ENCODE measurements at places on chromosomes 3 and 15.
A peak's percentile ranks its signal among the peaks of the same experiment; 100 is the strongest.

DNA sequence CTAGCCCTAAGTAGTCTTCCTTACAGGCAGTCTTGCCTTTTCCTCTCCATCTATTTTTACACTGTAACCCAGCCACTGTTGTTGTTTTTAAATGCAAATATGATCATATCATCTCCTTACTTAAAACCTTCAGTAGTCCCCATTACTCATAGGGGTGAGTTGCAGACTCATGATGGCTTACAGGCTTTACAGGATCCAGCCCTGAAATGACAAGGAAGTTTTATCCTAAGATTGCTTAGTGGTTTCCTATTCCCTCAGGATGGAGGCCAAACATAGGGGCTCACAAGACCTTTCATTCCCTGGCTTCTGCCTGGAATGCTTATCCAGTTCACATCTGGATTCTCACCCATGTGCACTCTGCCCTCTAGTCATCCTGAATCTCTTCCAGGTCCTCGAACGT is 27.7 kb upstream of the PCOLCE2 start:
- DNase-seq, result no peak

DNA sequence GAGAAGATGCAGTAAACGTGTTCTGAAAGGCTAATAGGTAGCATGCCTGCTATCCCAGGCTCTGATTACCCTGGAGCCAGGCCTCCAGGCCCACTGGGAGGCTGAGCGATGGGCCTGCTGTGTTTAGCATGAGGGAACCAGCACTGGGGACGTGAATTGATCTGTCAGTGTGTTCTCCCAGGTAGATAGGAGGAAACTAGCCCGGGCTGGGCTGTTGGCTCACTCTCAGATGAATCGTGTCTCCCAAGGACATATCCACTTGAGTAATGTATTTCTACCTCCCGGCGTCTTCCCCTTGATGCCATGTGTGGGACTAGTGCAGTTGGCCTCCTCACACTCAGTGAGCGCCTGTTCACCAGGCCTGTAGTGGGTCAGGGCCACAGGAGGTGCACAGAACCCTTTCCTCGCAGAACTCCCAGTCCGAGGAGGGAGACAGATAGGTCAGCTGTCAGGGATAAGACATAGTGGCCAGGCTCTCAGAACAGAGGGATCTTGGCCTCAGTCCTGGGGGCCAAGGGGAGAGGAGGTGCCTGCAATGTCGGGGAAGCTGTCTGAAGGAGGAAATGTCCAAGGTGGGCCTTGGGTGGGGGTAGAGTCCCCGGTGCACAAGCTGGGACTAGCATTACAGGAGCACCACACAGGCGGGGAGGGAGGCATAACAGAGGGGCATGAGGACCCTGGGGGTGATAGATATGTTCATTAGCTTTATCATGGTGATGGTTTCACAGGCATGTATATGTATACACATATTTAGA is 111.7 kb downstream of the DNAJB8 start:
- no peak for DNase-seq

DNA sequence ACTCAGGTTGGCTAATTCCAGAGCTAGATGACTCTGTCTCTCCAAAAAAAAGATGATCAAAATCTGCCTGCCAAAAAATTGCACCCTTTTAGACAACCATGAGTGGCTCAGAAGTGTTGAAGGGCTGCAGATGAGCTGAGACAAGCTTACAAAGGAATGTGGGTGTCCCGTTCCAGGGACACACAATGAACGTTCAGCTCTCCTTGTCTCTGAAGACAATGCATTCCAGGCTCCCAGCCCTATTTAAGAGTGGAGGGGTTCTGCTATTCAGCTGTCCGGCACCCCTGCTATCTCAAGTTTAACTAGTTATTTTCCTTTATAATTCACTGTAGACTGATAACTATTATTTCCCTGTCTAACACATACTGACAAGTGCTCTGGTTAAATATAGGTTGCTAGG is 355.1 kb upstream of the WNT5A start:
- no peak for DNase-seq

DNA sequence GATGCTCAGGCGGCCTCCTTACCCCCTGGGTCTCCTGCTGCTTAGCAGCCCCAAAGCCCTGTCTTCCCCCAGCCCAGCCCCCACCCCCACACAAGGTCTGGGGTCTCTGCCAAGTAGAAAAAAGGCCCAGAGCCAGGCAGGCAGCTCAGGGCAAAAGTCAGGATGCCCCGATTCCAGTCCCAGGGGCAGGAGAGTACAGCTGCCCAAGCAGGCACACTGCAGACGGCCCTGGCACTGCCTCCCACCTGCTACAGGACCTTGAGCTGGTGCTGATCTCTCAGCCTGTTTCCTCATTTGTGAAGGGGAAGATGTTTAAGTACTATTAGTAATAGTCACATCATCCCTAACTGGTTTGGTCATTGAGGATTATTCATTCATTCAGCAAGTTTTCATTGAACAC is 12.6 kb downstream of the TMEM43 start:
- no peak for DNase-seq

GRCh38 chr3:130640027-130640426 is 106.6 kb downstream of the PIK3R4 start:
- no peak for DNase-seq

DNA sequence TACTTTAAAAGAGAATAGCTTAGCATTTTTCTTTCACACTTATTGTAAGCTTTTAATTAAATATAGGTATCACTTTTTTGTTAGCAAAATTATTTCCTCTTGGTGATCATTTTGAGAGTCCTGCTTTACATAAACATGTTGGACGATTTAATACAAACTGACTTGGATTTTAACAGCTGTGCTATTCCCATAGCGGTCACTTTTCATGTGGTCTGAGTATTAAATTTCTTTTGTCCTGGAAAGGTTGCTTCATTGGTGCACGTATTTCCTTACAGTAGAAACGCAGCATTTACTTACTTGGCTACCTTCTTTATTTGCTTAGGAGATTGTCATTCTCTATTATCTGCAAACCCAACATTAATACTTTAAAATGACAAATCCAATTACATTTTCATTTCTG is 109.4 kb downstream of the ATG7 start:
- no peak for DNase-seq

DNA sequence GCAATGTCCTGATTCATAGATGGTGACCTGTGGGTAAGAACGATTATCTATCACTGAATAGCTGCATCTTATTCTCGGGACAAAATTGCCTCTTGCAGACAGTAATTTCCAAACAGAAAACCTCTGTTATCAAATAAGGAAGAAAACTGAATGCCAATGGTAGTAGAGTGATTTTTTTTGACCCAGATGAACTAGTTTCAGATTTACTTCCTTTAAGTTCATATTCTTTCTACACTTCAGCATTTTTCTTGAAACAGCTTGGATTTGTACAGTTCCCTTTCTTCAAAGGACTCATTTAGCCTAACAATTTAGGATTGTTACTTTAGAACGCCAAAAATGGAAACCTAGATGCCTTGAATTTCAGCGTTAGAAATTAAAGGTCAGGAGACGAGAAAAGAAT is 14.6 kb downstream of the ETV5 start:
- no peak for DNase-seq

GRCh38 chr15:57333487-57333886 is 42.8 kb upstream of the CGNL1 start:
- DNase-seq, result peak; percentile 69

DNA sequence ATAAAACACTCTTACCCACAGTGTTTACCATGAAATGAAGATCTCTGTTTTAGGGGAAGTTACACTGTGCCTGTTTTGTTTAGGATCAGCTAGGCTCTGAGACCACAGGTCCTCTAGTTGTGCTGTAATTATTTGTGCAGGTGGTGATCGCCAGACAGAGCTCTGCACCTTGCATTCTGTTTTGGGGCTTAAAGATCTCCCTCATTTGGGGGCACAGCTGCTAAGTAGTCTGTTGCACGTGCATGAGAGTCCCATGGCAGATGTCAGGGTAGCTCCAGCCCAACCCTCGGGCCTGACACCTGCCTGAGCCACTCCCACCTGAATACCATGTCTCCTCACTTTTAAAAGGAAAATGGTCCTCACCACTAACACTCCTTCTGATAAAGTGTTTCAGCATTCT is 12.4 kb downstream of the C3orf20 start:
- no peak for DNase-seq

DNA sequence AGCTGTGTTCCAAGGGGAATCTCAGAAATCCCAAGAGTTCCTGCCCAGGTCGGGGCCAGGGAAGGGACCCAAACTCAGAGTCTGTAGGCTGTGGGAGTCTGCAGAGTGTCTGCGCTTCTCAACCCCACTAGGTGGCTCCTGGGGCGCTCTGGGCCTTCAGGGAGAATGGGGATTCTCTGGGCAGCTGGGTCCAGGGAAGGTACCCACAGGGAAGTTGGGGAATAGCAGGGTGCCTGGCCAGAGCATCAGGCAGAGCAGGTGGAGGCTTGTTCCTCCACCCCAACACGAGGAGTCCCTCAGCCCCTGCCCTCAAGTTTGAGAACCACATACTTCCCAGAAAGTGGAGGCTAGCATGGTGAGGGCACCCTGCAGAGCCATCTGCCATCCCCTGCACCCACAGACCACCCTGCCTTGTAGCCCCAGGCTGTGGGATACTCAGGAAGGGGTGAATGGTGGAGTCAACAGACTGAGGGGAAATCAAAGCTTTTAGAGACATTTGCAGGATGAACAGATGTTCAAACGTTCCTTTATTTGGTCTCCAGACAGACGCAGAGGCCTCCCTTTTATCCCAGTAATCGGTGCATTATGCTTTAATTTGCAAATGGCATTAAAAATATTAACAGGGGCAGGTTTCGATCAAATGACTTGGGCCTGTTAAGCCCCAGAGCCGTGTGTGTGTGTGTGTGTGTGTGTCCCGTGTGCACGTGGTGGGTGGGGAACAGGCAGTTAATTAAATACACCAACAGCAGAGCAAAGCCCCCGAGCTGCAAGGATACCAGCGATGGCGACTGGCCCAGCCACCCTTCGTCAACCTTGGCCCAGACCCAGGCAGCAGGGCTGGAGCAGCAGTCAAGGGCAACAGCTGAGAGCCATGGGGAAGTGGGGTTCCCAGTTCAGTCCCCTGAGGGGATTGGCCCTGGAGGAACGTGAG is 57.7 kb downstream of the DNAJB8 start:
- no peak for DNase-seq
